ENCODE measurements at places on chromosomes 12 and 14.

DNA sequence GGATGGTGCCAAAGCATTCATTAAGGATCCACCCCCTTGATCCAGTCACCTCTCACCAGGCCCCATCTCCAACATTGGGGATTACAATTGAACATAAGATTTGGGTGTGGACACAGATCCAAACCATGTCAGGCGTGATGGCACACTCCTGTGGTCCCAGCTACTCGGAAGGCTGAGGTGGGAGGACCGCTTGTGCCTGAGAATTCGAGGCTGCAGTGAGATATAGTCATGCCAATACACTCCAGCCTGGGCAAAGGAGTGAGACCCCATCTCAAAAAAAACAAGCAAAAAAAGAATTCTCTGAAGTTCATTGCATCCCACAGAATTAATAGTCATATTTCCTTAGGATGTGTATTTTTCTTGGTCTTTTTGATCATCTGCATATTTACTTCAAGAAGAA, 34.9 kb downstream of the ZDHHC17 start:
- no peak for DNase-seq

- no peak for DNase-seq
Observed at GRCh38 chr14:22008766-22009165, 335.1 kb upstream of the OR4E1 start.

- no peak for DNase-seq
Observed at GRCh38 chr12:18431771-18432170, 170.5 kb downstream of the PIK3C2G start.

- DNase-seq: no peak
Observed at GRCh38 chr12:46403719-46404070, 31.1 kb upstream of the SLC38A2 start.

- DNase-seq: no peak
Observed at GRCh38 chr12:1819571-1819970, 794 bp upstream of the LRTM2 start.

GRCh38 chr12:130838284-130838950, 633 bp downstream of the STX2 start:
- peak; percentile 14 for DNase-seq

GRCh38 chr12:50240096-50240791, 43.1 kb downstream of the LIMA1 start:
- no peak for DNase-seq

GRCh38 chr14:54443981-54444380, 2.8 kb upstream of the CNIH1 start:
- DNase-seq: no peak

DNA sequence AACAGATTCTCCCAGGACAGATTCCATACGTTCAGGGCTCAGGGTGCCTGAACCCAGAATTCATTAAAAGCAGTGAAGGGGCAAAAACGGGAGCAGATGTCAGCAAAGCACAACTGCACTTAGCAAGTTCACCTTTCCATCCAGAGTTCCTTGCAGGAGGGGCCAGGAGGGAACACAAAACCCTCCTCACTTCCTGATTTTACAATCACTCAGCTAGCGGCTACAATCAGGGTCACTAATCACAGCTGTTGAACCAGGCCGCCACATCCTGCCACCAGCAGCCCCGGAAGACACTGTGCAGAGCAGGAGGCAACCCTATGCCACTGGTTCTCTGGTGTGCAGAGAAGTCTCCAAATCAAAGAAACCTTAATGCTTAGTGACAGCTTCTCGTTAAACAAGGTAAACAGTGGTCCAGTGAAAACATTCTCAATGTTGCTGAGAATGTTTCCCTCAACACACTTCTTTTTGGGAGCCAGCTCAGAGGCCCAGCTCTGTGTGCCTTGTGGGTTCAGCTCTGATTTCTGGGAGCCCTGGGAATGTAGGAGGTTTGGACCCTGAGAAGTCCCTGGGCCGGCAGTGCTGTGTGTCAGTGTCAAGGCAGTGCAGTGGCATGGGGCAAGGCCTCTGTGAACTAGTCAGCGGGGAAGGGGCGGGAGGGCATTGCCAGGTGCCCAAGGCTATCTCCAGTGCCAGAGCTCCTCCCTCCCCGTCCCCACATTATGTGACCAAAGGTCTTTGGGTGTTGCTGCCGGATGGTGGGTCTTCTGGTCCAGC, 54.5 kb downstream of the VCPKMT start:
- peak; percentile 90 for DNase-seq

DNA sequence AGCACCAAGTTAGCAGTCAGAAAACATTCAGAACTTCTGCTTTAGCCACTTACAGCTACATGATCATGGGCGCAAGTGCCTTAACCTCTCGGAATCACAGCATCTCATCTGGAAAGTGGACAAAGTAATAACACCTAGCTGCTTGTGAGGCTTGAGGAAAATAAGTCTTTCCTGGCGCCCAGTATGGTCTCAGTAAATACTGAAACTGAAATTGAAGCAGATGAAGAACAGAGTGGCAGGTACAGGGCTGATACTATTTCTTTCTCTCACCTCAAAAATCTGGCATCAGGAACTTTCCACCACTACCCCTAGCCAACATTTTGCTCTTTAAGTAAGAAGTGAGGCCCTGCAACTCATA, 129.7 kb upstream of the FUT8 start:
- no peak for DNase-seq

DNA sequence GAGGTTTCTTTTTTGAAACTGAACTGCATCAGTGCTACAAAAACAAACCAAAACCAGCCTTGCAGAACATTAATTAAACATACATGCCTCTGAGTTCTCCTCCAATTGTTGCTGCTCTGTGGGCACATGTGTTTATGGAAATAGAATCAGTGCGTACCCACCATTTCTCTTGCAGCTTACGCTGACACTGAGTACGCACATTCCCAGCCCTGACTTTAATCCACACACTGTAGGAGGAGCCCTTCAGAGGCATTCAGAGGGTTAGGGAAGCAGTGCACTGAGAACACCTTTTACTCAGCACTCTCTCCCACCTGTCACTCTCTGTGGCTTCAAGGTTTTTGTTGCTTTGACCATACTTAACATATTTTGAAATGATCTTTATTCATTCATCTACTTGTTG, 250.5 kb upstream of the PWP1 start:
- DNase-seq: no peak

DNA sequence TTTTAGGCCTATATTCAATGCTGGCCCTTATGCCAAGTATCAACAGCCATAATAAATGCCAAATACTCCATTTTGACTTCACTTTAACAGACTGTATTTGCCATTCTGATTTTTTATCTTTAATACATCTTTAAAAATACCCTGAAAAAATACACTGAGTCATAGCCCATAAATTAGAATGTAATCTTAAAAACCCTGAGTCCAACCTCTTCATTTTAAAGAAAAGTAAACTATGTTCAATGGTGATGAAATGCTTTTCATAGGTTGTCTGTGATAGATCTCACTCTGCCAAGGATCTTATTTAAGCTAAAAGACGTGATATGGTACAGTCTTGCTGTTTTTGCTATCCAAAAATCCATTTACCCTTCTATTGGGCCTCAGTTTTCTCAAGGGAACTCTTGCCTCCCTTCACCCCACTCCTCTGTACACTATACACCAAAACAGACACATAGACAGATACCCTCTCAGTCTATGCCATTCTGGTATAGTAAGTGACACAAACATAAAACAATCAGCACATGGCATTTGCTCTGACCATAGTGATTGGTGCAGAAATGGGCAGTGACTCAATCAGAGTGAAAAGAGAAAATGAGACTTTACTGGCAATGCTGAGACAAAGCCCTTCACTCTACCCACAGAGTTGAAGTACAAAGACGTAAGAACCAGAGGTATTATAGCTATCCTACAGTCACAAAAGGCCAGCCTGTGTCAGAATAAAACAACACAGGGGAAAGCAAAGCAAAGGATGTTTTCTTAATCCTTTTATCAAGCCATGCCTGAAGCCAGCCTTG, 49.1 kb downstream of the BTG1 start:
- DNase-seq: peak; percentile 10
